ENCODE measurements at places on chromosomes 1 and 21.

GRCh38 chr1:23044035-23044434, 24.8 kb downstream of the KDM1A start:
- no peak for DNase-seq

- peak; percentile 71 for DNase-seq
Observed at GRCh38 chr1:155591770-155592169, 18.2 kb upstream of the MSTO1 start.

DNA sequence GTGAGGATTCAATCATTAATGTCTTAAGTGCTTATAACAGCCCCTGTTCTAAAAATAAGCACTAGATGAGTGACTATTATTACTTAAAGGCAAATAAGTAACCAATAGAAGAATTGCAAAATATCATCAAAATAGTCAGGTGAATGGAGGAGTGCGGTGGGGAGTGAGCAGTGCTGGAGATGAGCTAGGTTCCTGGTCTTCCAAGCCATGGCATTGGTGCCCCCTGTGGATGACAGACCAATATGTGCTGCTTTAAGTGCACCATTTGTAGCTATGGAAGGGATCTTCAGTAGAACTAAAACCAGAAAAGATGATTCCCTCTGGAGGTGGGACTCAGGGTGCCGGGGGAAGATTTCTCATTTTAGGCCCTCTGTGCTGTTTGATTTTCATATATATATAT, 46.1 kb upstream of the SLC30A1 start:
- DNase-seq = no peak

GRCh38 chr1:158830904-158831507, at the start of gene MNDA:
TSS of gene MNDA (plus strand) at chr1:158831351. CDS start at chr1:158842154, 10,803 bp downstream.
- no peak for DNase-seq

DNA sequence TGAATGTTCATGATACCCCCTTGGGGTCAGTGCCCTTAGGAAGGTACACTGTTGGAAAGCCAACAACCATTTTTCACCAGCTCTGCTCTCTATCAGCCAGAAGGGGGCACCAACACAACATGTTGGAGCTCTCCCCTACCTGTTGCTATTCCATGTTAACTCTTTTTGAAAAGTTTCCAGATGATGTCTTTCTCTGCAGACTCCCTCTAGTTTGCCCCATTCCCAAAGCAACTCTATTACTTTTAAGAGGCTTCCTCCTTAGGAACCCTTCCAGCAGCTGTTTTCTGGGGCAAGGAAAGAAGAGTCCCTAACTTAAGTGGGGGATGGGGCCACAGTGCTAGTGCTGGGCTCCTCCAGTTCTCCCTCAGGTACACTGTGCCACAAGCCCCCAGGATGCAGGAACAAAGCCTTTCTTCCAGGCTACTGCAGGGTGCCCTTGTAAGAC, 22.9 kb upstream of the NDC1 start:
- peak; percentile 82 for DNase-seq

GRCh38 chr1:22123071-22123390, 19.9 kb downstream of the WNT4 start:
- no peak for DNase-seq

DNA sequence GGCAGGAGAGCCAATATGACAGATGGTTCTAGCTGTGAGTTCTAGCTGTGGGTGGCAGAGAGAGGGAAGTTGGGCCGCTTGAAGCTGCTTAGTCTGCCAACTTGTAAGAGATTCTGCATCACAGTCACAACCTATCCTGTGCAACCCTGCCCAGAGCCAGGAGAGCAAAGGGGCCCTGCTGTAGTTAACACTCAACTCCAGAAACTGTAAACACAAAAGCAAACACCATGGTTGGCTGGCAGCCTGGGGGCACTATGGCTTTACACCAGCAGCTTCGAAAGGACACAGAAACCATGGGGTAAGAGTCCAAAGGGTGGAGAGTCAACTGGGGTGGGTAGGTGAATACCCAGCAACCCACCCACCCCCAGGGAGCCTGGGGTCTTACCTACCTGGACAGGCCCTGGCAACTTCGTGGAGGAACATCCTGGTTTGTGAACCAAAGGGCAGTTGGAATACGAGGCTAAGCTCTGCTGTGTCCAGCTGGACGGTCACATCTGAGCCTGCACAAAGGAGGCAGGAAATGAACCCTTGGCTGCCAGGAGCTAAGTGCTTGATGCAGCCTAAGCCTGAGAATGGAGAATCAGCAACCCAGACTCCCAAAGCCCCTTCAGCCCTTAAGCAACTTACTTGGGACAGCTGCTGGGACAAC, 6.4 kb downstream of the INPP5B start:
- DNase-seq = peak; percentile 13

DNA sequence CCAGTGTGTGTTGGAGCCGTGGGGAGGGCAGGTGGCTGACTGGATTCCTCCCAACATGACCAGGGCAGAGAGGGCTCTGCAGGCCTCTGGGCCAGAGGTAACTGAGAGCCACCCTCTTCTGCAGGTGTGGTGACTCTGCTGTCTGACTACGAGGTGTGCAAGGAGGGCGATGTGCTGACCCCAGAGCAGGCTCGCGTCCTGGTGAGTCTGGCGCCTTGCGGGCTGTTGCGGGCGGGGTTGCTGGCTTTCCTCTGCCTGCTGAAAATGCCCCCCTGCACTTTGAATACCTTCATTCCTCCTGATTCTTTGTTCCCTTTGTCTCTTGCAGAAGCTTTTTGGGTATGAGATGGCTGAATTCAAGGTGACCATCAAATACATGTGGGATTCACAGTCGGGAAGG, 6.7 kb downstream of the MRTO4 start:
- no peak for DNase-seq

- DNase-seq = no peak
Observed at GRCh38 chr1:33387625-33388024, 43.3 kb downstream of the PHC2 start.

- DNase-seq = no peak
Observed at GRCh38 chr1:176795929-176796328, 333.0 kb downstream of the PAPPA2 start.

- no peak for DNase-seq
Observed at GRCh38 chr1:31159323-31159722, 80.4 kb downstream of the NKAIN1 start.

DNA sequence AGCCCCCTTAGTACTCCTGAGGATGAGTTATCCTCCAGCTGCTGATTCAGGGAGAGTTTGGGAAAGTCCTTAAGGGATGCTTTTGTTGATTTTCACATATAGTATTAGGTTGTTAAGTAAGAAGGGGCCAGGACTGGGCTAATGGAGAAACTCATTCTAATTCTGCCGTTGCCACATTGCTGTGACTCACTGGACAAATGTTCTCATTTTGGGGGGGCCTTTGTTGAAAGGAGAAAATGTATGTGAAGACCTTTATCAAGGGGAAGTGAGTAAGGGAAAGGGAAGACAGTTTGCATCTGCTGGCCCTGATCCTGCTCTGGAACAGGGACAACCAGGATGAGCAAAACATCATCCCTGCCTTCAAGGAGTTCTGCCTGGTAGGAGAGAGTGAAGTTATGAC, 123.2 kb upstream of the FGGY start:
- no peak for DNase-seq

GRCh38 chr1:45640293-45640692, 16.4 kb upstream of the CCDC17 start:
- no peak for DNase-seq

GRCh38 chr21:33402001-33402979, 923 bp upstream of the IFNGR2 start:
- DNase-seq = peak; percentile 58

GRCh38 chr1:13583595-13583965, at the start of gene PDPN:
TSS of gene PDPN (plus strand) at chr1:13583832. CDS start at chr1:13584034, 202 bp downstream.
- DNase-seq = peak; percentile 60

GRCh38 chr1:31183927-31184554, 55.6 kb downstream of the NKAIN1 start:
- DNase-seq = peak; percentile 74

- no peak for DNase-seq
Observed at GRCh38 chr1:165949335-165950130, 122.1 kb downstream of the UCK2 start.

All from brain (organoid and tissue), 16 donors.